Left renal cortex interstitium (tissue), 4 donors: ENCODE measurements at places on chromosomes 2 and 18. TPM values are rescaled to one million over a fixed set of nuclear protein-coding genes. Genes with fewer than 3 reads are reported as not detected.

- DNase-seq, result no peak
Observed at GRCh38 chr2:230505162-230505561, 89.2 kb downstream of the SP100 start.

- no peak for DNase-seq
Observed at GRCh38 chr2:158124896-158125295, 23.2 kb downstream of the UPP2 start.

DNA sequence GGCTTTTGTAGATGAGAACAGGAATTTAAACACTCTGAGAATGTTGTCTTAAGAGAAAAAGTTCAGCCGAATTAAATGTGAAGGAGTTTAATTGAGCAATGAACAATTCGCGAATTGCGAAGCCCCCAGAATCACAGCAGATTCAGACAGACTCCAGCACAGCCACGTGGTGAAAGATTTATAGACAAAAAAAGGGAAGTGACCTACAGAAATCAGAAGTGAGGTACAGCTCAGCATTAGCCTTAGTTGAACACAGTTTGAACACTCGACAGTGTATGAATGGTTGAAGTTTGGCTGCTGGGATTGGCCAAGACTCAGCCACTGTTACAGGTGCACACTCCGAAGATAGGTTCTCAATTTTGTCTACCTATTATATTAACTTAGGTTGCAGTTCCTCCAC, 264.0 kb upstream of the CHST9 start:
- no peak for DNase-seq

Gene SPP2
- not detected for polyA plus RNA-seq

Gene SPATS2L
- 127 TPM for polyA plus RNA-seq

GRCh38 chr2:53067056-53067455, 700.5 kb upstream of the CHAC2 start:
- DNase-seq, result no peak
